ENCODE measurements at places on chromosomes 7 and 10.

DNA sequence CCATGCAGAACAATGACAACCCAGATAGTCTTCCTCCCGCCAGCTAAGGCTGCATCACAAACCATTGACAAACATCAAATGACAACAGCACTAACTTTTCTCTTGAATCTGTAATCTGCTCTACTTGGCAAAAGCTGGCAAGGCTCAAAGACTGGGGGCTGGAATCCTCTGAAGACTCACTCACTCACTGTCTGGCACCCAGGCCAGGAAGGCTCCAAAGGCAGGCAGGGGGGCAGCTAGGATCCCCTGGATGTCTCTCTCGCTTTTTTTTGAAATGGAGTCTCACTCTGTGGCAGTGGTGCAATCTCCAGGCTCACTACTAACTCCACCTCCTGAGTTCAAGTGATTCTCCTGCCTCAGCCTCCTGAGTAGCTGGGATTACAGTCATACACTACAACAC, 159.7 kb upstream of the GPR26 start:
- no peak for DNase-seq

DNA sequence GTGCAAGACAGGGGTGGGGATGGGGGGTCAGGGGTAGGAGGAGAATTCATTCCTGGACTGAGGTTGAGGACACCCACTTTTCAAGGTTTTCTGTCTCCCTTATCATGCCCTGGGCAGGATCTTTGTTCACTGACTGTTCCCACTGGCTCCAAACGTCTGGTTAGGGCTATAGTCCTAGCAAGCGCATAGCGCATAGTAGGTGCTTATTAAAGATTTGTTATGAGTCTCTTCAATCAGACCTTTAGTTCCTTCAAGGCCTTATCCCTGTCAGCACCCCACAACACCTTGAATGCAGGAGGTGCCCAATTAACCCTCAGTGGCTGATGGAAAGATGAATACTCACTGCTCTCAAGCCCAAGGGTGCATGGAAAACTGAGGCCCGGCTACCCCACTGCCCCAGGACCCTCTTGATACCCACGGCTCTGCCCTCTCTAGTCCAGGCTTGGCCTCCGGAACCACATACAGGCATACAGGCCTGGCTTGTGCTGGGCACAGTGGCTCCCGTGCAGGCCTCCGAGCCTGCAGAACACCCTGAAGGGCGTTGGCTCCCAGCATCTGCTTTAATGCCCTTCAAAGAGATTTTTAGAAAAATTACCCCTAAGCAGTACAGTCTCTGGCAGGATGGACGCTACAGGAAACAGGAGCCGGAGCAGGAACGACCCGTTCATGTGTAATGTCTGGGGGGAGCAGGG, 177.7 kb downstream of the SH3PXD2A start:
- no peak for DNase-seq

DNA sequence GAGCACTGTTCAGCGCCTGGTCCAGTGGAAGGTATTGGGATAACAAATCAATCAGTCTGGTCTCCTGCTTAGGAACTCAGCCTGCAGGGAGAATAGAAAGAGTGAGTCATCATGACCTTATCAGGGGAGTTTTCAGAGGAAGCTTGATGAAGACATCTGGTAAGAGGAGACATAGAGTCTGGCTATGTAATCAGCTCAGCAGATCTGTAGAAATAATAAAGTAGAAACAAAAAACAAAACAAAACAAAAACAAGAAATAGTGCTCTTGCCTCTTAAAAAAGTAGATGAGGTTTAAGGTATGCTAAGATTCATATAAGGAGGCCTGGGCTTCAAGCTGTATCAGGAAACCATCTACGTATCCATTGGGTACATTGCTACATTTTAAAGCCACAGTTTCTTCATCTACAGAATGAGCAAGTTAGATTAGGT, 14.4 kb downstream of the TAS2R41 start:
- peak; percentile 4 for DNase-seq

DNA sequence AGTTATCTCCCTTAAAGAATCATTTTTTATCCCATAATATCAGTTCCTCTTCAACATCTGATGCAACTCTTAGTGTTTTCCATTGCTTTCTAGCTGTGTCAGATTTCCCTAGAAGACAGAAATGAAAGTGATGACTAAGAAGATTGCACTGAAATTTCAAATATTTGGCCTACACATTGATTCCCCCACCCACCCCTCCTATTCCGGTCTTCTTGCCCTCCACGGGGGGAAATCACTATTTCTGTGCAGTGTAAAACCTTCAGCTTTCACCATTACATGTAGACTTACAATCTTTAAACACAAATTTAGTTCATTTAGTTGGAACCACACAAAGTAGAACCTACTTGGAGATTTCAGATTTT, 63.7 kb upstream of the IL6 start:
- no peak for DNase-seq

DNA sequence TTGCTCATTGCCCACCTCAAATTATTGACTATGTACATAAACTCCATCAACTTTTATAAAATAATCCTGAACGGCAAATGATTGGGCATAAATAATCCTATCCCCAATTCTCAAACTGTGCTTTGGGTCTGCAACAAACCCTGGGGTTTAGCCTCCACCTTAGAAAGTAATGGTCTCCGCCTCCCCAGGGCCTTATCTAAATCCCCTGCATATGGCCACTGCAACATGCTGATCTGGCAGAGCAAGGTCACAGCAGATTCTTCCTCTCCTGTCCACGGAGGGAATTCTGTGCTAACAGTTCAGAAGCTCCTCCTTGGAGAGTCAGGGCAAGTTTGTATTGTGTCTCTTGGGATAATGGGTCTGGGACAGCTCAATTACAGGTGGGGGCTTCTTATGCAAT, 18.4 kb downstream of the FXYD4 start:
- no peak for DNase-seq

DNA sequence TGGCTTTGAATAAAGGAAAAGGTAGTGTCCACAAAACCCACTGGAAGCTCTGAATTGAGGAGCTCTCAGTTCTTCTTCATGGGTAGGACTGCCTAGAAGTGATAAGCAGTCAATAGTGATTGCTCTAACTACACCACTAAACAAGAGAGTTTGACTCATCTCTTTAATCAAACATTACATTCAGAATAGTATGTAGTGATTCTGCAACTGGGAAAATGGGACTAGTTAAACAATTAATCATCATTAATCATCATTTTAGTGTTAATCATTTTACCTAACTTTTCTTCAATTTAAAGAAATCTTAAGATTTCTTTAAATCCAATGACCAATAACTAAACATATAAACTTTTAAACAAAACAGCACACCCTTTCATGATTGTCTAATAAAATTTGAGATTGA, 484.0 kb upstream of the FZD8 start:
- DNase-seq, result no peak

DNA sequence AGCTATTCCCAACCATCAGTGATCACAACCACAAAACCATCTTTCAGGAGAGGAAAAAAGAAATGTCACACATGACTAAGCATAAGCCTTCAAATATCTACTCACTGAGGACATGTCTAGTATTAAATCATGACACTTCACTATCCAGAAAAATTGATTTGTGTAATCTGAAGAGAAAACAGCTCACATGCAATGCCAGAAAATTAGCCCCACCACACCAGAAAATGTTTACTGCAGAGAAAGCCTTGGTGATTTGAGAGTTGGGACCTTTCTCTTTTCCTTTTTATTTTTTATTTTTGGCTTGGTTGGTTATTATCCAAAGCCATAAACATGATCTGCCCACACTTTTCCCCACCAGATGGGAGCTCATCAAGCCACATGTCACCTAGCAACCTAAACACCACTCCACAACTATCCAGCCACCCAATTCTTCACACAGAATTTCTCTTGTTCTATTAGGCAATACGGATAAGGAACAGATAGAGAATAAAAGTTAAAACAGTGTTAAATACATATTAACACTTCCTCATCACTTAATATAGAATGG, 3.1 kb downstream of the PARD3 start:
- DNase-seq, result no peak

DNA sequence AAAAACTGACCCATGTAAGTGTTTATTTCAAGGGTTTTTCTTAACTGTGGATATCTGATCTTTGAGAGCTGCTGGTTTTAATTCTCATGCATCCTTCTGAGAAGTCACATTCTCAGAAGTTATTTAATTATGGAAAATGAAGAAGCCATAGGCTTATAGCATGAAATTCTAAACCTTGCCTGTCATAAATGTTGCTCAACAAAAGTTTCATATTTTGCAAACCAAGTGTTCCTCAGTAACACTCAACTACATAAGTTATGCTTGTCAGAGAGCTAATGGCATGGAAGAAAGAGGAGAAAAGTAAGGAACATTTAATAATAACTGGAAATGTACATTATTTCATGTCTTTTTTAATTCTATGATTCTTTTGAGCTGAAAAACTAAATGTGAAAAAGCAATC, 78.6 kb upstream of the MPP7 start:
- no peak for DNase-seq

DNA sequence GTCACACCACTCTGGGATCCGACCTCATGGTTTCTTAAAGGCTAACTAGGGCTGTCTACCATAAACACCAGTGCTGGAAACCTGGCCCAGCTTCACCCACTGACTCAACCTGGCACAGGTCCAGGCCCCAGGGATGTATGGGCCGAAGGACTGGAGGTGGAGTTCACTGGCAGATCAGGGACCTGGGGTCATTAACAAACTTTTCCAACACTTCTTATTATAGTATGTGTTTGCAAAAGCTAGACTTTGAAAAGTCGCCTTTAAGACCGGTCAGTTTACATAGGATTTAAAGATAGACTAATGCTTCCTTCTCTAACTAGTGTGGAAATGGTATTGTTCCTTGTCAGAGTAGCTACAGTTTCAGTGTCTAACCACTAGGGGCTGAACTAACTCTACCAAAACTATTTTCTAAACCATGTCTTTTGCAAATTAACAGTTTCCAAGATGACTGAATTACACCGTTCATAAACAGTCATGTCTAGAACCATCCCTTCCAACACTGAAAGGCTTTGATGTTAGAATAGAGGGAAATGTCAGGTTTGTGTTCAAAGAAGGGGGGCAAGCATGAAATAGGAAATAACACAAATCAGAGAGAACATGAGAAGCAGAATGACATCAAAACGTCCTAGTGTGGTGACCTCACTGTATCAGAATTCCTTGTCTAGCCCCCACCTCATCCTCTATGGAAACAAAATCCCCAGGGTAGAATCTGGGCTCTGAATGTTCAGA, 29.7 kb downstream of the STN1 start:
- no peak for DNase-seq

- no peak for DNase-seq
These were observed 62.1 kb upstream of the STEAP1B start for GRCh38 chr7:22561895-22562593.

GRCh38 chr7:48643431-48644013, 280.8 kb upstream of the CDC14C start:
- DNase-seq, result no peak

GRCh38 chr10:110389255-110389654, 84.5 kb upstream of the SMNDC1 start:
- no peak for DNase-seq

GRCh38 chr10:3426190-3426845, 253.7 kb upstream of the PITRM1 start:
- no peak for DNase-seq

- DNase-seq, result no peak
These were observed 143.7 kb upstream of the COL1A2 start for GRCh38 chr7:94250987-94251386.

GRCh38 chr10:112896273-112896672, 53.8 kb upstream of the TCF7L2 start:
- no peak for DNase-seq

- DNase-seq, result no peak
These were observed 174.7 kb upstream of the GRB10 start for GRCh38 chr7:50957431-50957830.

GRCh38 chr7:151429237-151429559, 10.7 kb downstream of the CRYGN start:
- no peak for DNase-seq

DNA sequence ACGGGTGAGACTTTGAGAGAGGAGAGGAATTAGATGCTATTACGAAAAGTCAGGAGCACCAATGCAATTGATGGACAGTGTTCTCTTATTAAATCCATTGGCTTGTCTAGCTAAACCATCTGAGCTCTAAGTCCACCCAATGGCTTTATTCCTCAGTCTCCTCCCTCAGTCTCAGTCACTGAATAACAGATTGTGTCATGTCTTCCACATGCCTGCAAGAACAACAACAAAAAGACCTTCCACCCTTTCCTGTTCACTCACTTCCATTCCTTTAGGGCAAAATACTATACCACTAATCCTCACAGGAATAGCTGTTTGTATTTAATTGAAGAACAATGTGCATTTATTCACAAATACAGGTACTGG, 154.8 kb upstream of the LAMB4 start:
- DNase-seq, result no peak

GRCh38 chr7:111210996-111211395, 120.1 kb downstream of the LRRN3 start:
- DNase-seq, result no peak

DNA sequence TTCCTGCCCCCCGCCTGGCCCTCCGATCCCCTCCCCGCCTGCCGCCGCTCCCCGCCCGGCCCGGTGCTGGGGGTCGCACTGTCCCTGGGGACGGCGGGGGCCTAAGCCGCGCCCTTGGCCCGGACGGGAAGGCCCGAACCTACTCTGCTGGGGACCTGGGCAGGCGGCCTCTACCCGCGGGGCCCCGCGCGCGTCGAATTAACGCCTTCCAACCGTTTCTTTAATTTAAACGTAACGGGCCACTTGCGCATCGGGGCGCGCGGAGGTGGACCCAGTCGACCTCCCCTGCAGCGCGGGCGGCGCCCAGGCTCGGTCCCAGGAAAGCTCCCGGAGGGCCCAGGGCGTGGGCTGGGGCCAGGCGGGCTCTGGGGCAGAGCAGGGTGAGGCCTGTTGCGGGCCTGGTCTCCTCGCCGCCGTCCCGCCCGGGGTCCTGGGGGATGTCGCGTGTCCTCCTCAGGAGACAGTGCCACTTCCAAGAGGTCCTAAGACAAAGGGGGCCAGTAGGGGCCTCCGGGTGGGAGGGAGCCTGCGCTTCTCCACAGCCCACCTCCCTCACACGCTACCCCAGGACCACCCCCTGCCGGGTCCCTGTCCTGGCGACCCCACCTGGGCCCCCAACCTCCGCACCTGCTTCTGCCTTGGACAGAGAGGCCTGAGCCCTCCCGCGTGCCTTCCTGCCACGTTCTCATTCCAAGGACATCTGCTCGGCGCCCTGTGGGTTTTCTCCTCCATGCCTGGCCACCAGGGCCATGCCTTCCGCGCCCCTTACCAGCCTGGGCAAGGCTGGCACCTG, 658 bp upstream of the PTPRN2 start:
- DNase-seq, result no peak

GRCh38 chr10:101043363-101043707, 12.3 kb downstream of the SFXN3 start:
- DNase-seq, result no peak

DNA sequence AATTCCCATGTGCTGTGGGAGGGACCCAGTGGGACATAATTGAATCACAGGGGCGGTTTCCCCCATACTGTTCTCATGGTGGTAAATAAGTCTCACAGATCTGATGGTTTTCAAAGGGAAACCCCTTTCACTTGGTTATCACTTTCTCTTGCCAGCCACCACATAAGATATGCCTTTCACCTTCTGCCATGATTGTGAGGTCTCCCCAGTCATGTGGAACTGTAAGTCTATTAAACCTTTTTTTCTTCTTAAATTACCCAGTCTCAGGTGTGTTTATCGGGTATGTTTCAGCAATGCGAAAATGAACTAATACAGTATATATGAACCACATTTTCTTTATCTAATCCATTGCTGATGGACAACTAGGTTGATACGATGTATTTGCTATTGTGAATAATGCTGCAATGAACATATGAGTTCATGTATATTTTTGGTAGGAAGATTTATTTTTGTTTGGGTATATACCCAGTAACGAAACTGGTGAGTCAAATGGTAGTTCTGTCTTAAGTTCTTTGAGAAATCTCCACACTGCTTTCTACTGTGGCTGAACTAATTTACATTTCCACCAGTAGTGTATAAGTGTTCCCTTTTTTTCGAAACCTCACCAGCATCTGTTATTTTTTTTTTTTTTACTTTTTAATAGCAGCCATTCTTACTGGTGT, 70.0 kb upstream of the HGF start:
- no peak for DNase-seq
